Activated gamma-delta T cell treated with anti-CD3 and anti-CD28 coated beads, Interleukin-2, amount 50 U/mL, for 16 hours (primary cell): ENCODE measurements at places on chromosomes 1 and 21.

DNA sequence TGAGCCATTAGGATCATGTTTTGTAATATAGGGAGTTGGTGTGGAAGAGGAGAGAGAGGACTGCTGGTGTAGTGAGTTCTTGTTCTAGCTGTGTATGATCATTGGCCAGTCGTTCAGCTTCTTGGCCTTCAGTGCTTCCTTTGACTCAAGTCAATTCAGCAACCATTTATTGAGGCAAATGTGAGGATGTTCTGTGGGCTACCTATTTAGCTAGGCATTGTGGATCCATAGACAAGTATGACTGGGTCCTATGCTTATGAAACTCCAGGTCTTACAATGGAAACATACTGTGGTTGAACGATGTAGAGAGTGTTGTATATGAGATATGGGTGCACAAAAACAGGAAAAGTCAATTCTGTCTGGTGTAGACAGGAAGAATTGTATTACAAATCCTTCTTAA is 41.7 kb downstream of the NFIA start:
- no peak for DNase-seq

DNA sequence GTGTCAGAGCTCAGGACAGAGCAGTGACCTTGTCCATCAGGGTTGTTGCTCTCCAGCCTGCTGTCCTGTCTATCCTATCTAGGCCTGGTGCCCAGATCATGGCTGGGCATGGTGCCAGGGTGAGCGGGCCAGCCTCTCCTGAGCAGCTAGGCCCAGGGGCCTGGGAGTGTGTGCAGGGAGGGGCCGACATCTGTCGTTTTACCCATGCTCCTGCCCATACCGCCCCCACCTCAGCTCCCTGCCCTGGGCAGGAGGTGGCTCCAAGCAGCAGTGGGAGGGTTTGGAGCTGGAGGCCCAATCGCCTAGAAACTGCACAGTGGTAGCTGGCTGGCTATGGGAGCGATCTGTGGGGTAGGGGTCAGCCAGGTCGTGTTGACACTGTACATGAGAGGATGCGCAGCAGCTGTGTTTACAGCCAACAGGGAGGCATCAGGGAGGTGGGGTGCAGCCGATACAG is 6.5 kb downstream of the INSRR start:
- no peak for DNase-seq

DNA sequence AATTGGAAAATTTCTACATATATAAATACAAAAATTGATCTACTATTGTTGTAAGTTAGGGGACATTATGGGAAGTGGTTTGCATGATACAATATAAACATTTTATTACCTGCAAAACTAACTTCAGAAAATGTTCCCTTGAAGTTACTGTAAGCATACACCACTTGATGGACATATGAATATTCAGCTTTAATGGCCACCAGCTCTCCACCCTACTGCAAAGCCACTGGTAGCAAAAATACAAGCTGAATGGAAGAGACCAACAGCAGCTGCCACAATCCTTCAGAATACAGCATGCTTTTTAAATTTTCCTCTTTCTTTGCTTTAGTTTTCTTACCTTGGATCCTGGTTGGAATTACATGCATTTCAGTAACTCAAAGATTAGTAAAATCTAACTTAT is 69.8 kb downstream of the COQ8A start:
- DNase-seq, result no peak

GRCh38 chr21:33008333-33009051 is 17.2 kb upstream of the OLIG2 start:
- DNase-seq, result no peak

GRCh38 chr1:243801378-243801777 is 48.7 kb downstream of the AKT3 start:
- no peak for DNase-seq

GRCh38 chr1:169363046-169363730 is 4.4 kb downstream of the NME7 start:
- DNase-seq, result no peak

- DNase-seq, result no peak
Observed at GRCh38 chr1:29933067-29933466, 696.7 kb downstream of the PTPRU start.

GRCh38 chr1:99131546-99131945 is 126.9 kb upstream of the PLPPR5 start:
- DNase-seq, result no peak

GRCh38 chr1:102262994-102263393 is 266.3 kb upstream of the OLFM3 start:
- no peak for DNase-seq

DNA sequence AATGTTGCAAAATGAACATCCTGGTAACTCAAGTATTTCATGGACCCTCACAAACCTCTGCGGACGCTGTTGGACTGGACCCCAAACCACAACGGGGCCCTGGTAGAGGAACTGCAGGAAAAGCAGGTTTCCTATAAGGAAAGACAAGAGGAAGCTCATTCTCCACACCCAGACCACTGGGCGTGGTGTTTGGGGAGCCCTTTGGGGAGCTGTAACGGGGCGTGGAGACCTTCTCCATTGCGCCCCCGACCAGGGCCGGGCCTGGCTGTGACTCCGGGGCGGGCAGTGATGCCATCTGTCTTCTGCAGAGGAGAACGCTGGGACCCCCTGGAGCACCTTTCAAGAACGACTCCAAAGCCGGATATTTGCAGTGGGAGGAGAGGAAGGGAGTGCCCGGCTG is 30.0 kb upstream of the AGPAT3 start:
- DNase-seq, result no peak

DNA sequence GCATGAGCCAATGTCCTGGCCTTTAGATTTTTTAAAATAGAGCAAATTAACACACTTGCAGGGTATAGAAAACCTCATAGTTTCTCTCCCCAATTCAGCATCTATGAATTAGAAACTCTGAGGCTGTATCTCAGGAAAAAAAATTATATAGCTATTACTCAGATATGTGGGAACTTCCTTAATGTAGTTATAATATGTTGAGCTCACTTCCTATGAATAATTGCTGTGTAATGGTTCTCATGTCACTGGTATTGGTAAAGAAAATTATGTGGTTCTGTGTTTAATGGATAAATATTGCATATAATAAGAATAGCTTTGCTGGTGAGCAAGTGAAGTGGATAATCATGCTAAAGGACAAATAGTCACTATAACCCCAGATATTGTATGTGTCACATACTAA is 2019.8 kb downstream of the NCAM2 start:
- no peak for DNase-seq

DNA sequence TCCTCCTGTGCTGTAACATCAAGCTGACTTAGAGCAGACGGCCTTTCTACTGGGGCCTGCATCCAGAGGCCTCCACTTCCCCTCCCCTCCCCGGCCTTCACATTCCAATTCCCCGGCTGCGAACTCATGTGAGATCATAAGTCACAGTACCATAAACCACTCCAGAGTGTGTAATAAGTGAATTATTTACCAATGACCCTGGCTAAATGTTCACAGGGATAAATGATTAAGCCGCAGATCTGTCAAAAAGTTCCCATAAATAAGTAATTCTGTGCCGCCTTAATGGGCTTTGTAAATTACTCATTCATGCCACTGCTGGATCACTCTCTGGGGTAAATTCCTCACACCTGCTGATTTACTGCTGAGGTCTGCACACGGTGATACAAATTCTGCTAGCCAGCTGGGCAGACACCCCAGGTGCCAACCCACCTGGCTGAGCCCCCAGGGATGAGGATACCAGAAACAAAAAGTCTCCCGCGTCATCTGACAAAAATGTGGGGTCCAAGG is 27.4 kb upstream of the KIRREL1 start:
- no peak for DNase-seq

- DNase-seq, result no peak
Observed at GRCh38 chr1:41468122-41468762, 16.2 kb downstream of the EDN2 start.

- DNase-seq, result no peak
Observed at GRCh38 chr1:10599194-10599861, 124.6 kb downstream of the PEX14 start.

DNA sequence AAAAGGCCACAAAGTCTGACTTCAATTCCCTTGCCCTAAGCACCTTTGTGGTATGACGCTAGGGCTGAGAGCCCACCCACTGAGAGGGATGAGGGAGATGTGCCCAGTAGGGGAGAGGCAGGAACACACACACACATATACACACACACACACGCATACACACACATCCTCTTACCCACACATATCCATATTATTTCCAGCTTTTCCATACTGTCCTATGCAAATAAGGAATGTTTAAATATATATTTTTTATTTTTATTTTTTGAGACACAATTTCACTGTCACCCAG is 3.0 kb downstream of the RAB25 start:
- no peak for DNase-seq

DNA sequence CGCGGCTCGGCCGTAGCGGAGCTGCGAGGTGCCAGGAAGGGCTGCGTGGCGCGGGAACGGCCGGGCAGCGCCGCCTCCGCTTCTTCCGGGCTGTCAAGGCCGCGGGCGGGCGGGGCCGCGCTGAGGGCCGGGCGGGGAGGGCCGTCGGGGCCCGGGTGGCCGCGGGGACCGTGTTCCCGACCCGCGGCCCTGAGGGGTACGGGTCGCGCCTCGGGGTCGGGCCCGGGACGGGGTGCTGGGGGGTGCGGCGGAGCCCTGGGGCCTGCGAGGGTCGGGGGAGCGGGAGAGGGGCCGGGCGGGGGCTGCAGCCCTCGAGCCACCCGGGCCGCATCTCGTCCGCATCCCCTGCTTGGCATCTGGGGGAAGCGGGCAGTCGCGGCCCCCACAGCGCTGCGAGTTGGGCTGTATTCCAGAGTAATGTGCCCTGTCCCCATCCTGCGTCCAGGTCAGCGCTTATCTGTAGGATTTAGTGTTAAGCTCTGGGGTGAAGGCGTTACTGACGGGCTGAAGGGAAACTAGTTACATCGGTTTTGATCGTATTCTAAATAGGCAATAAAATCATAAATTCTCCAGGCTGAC is 379 bp downstream of the RER1 start:
- DNase-seq, result no peak

DNA sequence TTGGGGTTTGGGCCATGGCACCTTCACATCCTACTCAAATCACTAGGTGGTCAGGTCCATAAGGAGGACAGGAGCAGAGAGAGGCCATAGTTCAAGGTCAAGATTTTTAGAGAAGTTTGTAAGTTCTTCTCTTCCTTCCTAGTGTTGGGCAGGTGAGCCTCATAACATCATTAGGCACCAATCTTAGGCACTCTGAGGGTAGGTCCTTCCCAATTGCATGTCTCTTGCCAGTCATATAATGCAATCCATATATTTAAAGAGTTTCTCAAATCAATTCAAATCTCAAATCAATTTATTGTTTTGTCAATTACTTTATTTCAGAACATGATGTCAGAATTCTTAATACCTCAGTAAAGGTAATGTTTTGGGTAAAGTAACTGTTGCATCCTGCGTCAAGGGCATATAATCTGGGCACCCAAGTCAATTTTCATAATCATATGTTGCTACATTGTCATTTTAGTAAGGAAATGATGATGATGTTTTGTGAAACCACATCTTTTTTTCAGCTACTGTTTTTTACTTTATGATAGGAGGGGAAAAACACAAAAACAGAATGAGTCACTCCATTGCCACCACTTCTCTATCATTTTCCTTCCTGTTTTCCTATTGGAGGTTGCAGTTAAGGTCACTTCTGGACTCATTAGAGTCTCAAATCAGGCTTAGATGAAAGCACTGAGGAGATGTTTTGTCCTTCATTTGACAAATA is 122.7 kb downstream of the UCHL5 start:
- no peak for DNase-seq

DNA sequence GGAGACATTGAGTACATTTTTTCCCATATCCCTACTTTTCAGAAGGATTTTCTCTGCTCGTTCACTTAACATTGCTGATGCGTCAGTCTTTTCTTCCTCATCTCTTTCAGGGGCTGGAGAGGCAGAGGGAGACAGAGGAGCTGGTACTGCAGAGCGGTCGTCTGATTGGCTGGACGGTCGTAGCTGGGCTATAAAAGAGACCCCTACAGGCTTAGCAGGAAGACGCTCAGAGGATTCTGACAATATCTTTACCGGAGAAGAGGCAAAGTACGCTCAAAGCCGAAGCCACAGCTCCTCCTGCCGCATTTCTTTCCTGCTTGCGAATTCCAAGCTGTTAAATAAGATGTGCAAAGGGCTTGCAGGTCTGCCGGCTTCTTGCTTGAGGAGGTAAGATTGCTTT is at the start of gene RGS4:
RGS4 (plus strand) TSS at position 220 of the 400 bp plus-strand sequence; CDS start at position 344, 124 bp downstream.
- DNase-seq, result no peak

- DNase-seq, result no peak
Observed at GRCh38 chr21:42677339-42678321, 24.2 kb downstream of the PDE9A start.

DNA sequence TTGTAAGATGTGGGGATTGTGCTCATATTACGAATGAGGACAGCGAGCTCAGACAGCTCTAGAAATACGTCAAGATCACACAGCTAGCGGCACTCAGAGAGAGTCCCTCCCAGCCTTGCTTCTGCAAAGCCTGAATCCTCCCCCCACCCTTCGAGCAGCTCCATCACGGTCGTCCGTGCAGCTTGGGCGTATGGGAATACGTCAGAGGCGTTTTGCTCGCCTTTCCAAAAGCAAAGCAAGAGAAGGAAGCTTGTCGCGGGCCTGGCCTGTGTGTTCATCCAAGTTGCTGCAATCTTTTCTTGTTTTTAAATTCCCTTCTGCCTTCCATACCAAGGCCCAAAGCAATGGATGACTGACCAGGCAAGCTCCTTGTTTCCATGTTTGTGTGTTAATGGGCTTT is 125.5 kb upstream of the IRF2BP2 start:
- DNase-seq, result no peak

- DNase-seq, result no peak
Observed at GRCh38 chr1:54245501-54245900, 45.5 kb downstream of the MRPL37 start.
